Thymus (tissue), 14 donors: ENCODE measurements at places on chromosomes 11 and 22. TPM values are rescaled to one million over a fixed set of nuclear protein-coding genes. Genes with fewer than 3 reads are reported as not detected.

GRCh38 chr11:35623621-35624168 is 5.4 kb downstream of the FJX1 start:
- H3K4me3 ChIP-seq = no peak overlapping the region
- H3K36me3 ChIP-seq = no peaks in the 10 kb centered on the region
- DNase-seq = no peak
- H3K27me3 ChIP-seq = peaks cover 20% of the 10 kb centered on the region

- H3K36me3 ChIP-seq = no peaks in the 10 kb centered on the region
- H3K4me1 ChIP-seq = peaks cover 17% of the 10 kb centered on the region
Observed at GRCh38 chr11:35122308-35122707, 16.7 kb upstream of the CD44 start.

DNA sequence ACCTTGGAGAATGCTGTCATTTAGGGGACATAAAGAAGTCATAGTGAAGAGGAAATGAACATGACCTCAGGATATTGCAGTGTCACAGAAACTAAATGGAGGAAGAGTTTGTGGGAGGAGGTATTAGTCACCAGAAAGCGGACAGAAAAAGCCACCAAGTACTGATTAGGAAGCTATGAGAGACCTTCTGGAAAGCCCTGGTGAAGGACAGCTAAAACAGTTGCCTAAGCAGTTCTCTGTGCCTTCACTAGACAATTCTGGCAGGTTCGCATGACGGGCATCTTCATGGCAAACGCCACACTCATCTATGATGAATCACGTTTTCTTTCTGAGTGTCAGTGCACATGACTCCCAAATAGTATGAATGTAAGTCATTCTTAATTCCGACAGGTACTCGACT is 325.8 kb downstream of the C11orf87 start:
- no peak overlapping the region for H3K4me3 ChIP-seq
- H3K27ac ChIP-seq = no peak overlapping the region
- DNase-seq = no peak
- H3K27me3 ChIP-seq = no peaks in the 10 kb centered on the region
- H3K4me1 ChIP-seq = no peaks in the 10 kb centered on the region

DNA sequence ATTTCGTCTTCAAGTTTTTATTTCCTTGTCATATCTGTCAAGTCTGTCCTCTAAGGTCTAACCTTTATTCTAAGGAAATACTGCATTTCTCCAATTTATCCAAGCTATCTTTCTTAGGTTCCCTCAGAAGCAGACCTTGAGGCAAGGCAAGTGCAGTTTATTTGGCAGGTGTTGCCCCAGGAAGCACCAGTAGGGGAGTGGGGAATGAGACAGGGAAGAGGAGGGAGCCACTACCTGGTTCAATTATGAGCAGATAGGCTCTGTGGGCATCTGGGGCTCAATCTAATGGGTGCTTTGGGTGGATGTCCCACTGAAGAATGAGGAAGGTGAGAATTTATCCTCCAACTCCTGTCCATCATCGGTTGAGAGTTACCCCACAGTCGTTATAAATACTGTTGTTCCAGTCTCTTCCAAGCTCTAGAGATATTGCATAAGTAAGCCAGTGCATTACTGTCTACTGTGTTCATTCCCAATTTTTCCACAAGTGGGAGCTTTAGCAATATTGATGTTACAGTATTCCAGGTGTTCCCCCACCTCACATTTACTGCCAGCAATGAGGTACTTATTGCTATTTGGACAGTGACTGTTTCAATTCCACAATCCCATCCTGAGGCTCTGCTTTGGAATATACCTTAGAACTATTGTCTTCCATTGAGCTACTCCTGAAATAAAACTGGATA is 154.9 kb upstream of the CEP126 start:
- no peaks in the 10 kb centered on the region for H3K4me1 ChIP-seq
- no peak overlapping the region for H3K27ac ChIP-seq
- no peak for DNase-seq
- no peak overlapping the region for H3K4me3 ChIP-seq
- no peaks in the 10 kb centered on the region for H3K36me3 ChIP-seq
- H3K27me3 ChIP-seq = no peaks in the 10 kb centered on the region

GRCh38 chr11:12381875-12382274 is 4.5 kb downstream of the PARVA start:
- no peak overlapping the region for H3K27ac ChIP-seq
- H3K4me3 ChIP-seq = no peak overlapping the region
- H3K27me3 ChIP-seq = peaks cover 29% of the 10 kb centered on the region
- DNase-seq = no peak

DNA sequence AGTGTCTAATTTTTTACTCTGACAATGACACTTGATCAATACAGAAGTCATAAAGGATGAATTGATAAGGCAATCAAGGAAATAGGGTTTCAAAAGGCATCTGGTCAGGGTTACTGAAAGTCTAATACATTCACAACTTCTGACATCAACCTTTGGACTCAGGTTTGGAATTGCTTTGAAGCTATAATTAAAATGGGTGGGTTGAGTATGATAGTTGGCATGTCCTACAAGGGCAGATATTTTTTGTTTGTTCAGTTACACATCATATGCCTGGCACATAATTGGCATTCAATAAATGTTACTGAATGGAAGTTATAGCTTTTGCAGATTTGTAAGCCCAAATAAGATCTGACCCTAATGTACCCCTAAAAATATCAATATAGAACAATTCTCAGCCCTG is 7.3 kb upstream of the FUT4 start:
- H3K27me3 ChIP-seq = no peaks in the 10 kb centered on the region
- no peak overlapping the region for H3K27ac ChIP-seq
- no peak for DNase-seq
- no peak overlapping the region for H3K4me3 ChIP-seq
- no peaks in the 10 kb centered on the region for H3K36me3 ChIP-seq

The CLDN5 gene
- total RNA-seq = 8.9 TPM

The DDIAS gene
- total RNA-seq = 8.1 TPM

The CDC42BPG gene
- 1.7 TPM for total RNA-seq

The OSM gene
- total RNA-seq = 1.9 TPM

The CFAP300 gene
- 0.66 TPM for total RNA-seq

The THOC5 gene
- 31.4 TPM for total RNA-seq
